ENCODE measurements at places on chromosomes 16 and 17.
A peak's percentile ranks its signal among the peaks of the same experiment; 100 is the strongest.

DNA sequence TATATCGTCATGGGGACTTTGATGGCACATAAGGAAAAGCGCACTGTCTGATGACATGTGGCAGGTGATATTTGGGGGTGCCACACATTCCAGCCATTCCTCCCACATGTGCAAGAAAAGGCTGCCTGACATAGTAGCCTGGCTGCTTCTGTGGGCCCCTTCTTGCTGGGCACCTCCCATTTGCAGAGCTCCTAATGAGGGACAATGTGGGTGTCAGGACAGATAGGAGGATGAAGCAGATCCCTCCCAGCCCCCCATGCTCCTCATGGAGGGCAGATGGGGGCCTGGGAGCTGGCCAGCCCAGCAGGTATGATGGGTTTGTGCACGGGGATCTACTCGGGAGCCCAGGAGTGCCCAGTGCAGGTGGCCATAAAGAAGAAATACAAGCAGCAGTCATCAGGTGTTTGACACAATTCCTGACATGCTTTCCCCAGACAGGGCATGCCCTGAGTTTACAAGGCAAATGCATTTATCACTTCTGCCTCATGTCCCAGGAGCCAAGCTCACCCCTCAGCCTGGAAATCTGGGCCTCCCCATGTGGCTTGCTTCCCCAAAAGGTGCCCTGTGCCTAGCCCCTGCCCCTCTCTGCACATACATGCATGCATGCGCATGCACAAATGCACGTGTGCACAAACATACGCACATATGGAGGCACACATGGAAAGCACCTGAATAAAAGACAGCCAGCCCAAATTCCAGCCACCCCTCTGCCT lies 260.6 kb upstream of the RPL38 start:
- no peak for DNase-seq

- DNase-seq = peak; percentile 52
These were observed 58.0 kb downstream of the CREBBP start for GRCh38 chr16:3822366-3823045.

GRCh38 chr17:62696256-62696655 lies 68.8 kb downstream of the MRC2 start:
- no peak for DNase-seq

- no peak for DNase-seq
These were observed 152.0 kb upstream of the HS3ST3A1 start for GRCh38 chr17:13753771-13754170.

DNA sequence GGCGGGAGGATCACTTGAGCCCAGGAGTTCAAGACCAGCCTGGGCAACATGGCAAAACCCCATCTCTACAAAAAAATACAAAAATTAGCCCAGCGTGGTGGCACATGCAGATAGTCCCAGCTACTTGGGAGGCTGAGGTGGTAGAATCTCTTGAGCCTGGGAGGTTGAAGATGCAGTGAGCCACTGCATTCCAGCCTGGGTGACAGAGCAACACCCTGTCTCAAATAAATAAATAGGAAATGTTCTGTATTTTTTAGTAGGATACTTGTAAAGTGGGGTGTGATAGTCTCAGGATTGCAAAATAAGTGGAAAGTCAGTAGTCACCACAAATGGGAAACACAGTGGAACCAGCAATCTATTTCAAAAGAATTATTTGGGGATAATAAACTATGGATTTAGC lies 4.0 kb downstream of the RSPRY1 start:
- no peak for DNase-seq

DNA sequence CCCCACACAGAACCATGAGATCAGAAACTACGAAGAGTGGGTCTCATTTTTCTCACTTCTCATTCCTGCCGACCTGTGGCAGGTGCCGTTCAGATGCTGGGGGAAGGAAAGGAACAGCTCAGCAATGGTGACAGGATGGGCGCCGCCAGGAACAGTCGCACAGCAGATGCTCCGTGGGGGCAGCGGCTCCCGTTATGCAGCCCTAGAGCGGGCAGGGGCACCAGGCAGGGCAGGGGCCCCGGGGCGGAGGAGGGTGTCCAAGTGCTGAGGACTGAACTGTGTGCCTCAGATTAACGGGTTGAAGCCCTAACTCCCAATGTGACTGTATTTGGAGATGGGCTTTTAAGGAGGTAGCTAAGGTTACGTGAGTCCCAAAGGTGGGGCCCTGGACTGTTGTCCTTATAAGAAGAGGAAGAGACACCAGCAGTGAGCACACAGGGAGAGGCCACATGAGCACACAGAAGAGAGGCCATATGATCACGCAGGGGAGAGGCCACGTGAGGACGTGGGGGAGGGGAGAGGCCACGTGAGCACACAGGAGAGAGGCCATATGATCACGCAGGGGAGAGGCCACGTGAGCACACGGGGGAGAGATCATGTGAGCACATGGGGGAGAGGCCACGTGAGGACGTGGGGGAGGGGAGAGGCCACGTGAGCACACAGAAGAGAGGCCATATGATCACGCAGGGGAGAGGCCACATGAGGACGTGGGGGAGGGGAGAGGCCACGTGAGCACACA lies 95.7 kb upstream of the METRNL start:
- DNase-seq = no peak

GRCh38 chr17:34547453-34548063 lies 31.8 kb upstream of the TMEM132E start:
- no peak for DNase-seq

DNA sequence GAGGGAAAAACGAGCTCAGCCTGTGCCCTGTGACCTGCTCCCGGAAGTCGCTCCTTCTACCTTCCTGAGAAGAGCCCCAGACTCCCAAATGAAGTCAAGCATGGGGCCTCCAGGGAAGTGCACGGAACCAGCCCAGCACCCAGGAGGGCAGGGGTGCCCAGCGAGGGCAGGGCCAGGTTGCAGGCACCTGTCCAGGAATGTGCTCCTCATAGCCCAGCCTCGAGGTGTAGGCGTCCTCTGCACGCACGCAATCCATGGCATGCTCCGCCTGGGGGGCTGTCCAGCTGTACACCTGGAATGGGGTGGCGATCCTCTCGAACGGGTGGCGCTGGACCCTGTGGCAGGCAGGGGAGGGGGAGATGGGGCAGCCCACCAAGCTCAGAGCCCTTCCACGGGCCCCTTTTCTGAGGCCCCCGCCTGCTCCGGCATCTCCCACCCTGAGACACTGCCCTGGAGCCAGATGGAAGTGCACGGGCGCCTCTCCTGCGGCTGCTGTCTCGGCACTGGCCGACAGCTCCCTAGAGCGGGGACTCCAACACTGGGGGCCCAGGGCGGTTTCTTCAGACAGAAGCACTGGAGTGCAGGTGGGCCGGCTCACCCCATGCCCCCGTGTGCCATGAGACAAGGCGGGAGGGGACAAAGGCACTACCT lies 10.9 kb downstream of the CLUH start:
- no peak for DNase-seq

- DNase-seq = peak; percentile 9
These were observed 17.5 kb upstream of the TNFRSF13B start for GRCh38 chr17:16989230-16989952.

- DNase-seq = no peak
These were observed 22.3 kb downstream of the TSPOAP1 start for GRCh38 chr17:58306131-58306951.

- DNase-seq = no peak
These were observed 17.3 kb upstream of the HEXD start for GRCh38 chr17:82400830-82401229.

DNA sequence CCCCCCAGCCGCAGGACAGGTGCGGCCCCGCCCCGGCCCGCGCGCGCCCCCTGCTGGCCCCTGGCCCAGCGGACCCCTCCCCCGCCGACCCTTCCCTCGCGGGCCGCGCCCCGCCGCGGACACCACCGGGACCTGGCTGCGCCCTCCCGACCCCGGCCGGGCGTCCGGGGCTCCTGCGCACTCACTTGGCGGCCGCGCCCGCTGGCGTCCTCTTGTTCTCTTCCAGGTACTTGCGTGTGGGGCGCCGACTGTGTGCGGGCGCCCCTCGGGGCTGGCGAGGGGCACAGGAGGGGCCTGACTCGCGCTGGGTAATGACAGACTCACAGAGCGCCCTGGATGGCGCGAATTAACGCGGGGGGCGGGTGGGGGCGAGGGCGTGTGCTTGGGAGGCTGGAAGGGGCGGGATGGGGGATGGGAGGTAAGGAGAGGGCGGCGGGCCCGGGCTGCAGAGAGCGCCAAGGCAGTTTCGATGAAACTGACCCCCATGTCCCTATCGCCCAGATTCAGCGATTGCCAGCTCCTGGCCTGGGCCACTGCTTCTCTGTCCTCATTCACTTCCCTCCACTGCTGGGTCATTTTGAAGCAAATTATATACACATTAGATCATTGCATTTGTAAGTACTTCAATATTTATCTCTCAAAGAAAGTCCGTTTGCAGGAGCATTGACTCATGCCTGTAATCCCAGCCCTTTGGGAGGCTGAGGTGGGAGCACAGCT lies 445 bp upstream of the DBNDD1 start:
- DNase-seq = peak; percentile 87

DNA sequence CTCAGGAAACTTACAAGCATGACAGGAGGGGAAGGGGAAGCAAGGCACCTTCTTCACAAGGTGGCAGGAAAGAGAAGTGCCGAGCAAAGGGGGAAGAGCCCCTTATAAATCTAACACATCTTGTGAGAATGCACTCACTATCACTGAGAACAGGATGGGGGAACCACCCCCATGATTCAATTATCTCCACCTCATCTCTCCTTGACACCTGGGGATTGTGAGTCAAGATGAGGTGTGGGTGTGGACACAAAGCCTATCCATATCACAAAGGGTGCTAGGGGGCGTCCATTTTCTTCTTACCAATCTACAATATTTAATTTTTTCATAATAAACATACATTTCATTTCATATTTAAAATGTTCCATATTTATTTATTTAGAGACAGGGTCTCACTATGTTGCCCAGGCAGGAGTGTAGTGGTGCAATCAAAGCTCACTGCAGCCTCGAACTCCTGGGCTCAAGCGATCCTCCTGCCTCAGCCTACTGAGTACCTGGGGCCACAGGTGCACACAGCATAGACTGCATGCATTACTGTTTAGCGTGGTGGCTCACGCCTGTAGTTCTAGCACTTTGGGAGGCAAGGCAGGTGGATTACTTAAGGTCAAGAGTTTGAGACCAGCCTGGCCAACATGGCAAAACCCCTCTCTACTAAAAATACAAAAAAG lies 26.5 kb upstream of the FAAP100 start:
- DNase-seq = no peak

Data from NCI-H69 (cell line).